Smooth muscle cell of bladder (primary cell): ENCODE measurements at places on chromosomes 12 and 14. TPM values are rescaled to one million over a fixed set of nuclear protein-coding genes. Genes with fewer than 3 reads are reported as not detected.

Gene SLC10A1
- not detected in 2 replicates for total RNA-seq

Gene KLRD1
- under 0.01 and 0.46 TPM in 2 replicates for total RNA-seq

Gene FOXG1
- under 0.01 TPM in 2 replicates for total RNA-seq

Gene COQ10A
- 6.4 and 8.0 TPM in 2 replicates for total RNA-seq

Gene TSPAN19
- total RNA-seq: not detected in 2 replicates

Gene PRIMA1
- total RNA-seq: not detected in 2 replicates

Gene KDM2B
- 16.9 and 22.2 TPM in 2 replicates for total RNA-seq

Gene POLE
- 7.3 and 9.7 TPM in 2 replicates for total RNA-seq

Gene SLC7A7
- total RNA-seq: 4.1 and 6.1 TPM in 2 replicates

Gene ATF1
- 30.1 and 34.7 TPM in 2 replicates for total RNA-seq

Gene RASSF8
- 98.4 and 105 TPM in 2 replicates for total RNA-seq

Gene RAN
- 460 and 531 TPM in 2 replicates for total RNA-seq

Gene GLS2
- total RNA-seq: 0.09 TPM in 1 of 2 replicates, not detected in the other

Gene KLHDC1
- total RNA-seq: 3.4 and 4.0 TPM in 2 replicates
